ENCODE measurements at places on chromosomes 1 and 21. TPM values are rescaled to one million over a fixed set of nuclear protein-coding genes. Genes with fewer than 3 reads are reported as not detected.

Gene CHIA
- total RNA-seq: not detected

Gene IGSF9
- total RNA-seq: not detected

Gene VASH2
- total RNA-seq: 0.11 TPM

Gene ZNF683
- total RNA-seq: not detected

Gene SELE
- not detected for total RNA-seq

Gene HSD3B1
- not detected for total RNA-seq

Gene RUNX3
- total RNA-seq: 202 TPM

Gene PLPP3
- total RNA-seq: not detected

Gene CCDC27
- total RNA-seq: not detected

Gene MYCL
- total RNA-seq: 0.08 TPM

DNA sequence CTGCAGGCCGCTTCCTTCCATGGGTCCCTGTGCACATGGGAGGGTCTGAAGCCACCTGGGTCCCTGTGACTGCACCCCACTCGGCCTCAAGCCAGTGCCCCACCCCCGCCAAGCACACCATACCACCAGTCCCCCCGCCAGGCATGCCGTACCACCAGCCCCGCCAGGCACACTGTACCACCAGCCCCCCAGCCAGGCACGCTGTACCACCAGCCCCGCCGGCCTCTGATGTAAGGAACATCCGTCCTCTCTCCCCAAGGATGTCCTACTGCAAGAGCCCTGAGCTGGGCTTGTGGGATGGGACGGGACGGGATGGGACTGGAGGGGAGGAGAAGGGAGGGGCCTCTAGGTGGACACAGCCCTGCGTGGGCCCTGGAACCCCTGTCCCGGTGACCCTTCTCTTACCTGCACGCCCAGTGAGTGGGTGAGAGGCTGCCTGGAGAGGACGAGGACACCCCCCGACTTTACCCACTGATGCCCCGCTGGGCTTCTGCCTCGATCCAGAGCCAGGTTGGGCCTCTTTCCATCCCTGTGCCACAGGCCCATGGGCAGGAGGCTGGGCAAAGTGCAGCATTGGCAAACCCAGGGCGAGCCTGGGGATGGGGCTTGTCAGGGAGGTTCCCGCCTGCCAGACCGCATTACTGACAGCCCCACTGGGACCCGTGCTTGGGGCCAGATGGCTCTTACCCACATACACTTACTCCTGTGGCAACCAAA lies 40.8 kb upstream of the COL6A1 start:
- no peak for DNase-seq
- no peaks in the 10 kb centered on the region for H3K36me3 ChIP-seq
- no peak overlapping the region for H3K27ac ChIP-seq
- no peaks in the 10 kb centered on the region for H3K4me1 ChIP-seq
- H3K27me3 ChIP-seq: no peaks in the 10 kb centered on the region

GRCh38 chr1:233972951-233973635 lies 68.6 kb downstream of the SLC35F3 start:
- H3K4me3 ChIP-seq: no peak overlapping the region
- no peaks in the 10 kb centered on the region for H3K4me1 ChIP-seq
- H3K27ac ChIP-seq: no peak overlapping the region
- no peaks in the 10 kb centered on the region for H3K36me3 ChIP-seq

DNA sequence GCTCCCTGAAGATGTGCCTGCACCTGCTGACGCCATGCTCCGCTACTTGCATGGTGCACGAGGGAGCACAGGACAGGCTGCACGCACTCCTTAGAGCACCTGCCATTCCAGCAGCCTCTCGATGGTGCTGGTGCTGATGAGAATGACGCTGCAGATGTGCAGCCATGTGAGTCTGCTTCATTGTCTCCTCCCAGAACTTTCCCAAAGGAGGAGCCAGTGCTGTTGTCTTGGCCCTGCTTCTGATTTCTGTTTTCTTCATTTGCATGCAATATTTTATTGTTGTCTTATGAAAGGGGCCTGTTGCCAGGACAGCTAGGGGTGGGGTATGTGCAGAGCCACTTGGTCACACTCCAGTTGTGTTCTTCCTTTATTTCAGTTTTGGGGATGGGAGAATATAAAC lies 70.1 kb downstream of the PCBP3 start:
- H3K36me3 ChIP-seq: no peaks in the 10 kb centered on the region
- H3K4me3 ChIP-seq: no peak overlapping the region
- no peak overlapping the region for H3K27ac ChIP-seq
- H3K4me1 ChIP-seq: no peaks in the 10 kb centered on the region
- no peaks in the 10 kb centered on the region for H3K27me3 ChIP-seq

DNA sequence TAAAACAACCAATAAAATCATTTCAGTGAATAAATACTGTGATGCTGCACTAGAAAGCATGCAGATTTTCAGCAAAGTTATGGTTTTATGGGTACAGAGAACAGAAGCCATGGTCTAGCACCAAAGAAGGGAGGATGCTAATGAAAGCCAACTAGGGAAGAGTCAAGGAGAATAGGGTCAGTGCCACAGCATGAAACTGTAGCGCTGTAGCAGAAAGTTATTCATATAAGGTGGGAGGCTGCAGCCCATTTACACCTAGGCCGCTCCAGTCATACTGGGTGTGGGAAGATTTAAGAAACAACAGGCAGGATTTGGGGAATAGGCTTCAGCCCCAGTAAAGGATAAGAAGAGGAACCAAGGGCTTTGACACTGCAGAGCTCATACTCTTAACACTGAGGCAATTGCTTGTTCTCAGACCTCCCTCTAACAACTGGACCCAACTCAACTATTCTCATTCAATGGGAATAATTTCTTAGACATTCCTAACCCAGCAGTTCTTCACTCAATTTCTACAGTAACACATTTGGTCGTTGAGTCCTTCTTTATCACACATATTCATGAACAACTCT lies 4.4 kb downstream of the IFI16 start:
- H3K27me3 ChIP-seq: no peaks in the 10 kb centered on the region
- H3K36me3 ChIP-seq: peaks cover 48% of the 10 kb centered on the region
- DNase-seq: no peak
- H3K4me3 ChIP-seq: peak overlapping the region; percentile 69
- peaks cover 42% of the 10 kb centered on the region for H3K4me1 ChIP-seq

GRCh38 chr1:232969799-232970198 lies 19.4 kb downstream of the NTPCR start:
- peaks cover 61% of the 10 kb centered on the region for H3K36me3 ChIP-seq
- no peak for DNase-seq
- H3K27me3 ChIP-seq: no peaks in the 10 kb centered on the region
- peaks cover 4% of the 10 kb centered on the region for H3K4me1 ChIP-seq
- H3K4me3 ChIP-seq: no peak overlapping the region
- no peak overlapping the region for H3K27ac ChIP-seq

DNA sequence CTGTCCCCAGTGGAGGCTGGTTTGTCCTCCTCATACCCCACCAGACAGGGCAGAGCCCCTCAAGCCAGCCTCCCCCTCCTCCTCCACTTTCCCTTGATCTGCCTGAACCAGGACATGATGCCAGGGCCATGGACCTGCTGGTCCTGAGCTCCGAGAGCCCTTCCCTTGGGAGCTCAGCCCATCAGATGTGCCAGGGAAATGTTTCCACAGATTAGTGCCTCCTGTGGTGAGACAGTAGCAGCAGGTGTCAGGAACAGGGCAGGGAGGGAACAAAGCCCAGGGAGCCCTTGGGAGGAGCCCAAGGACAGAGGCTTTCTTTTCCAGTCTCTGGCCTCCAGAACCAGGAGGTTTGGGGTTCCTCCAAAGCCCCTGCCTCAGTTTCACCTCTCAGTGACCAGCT lies 14.6 kb upstream of the SLC41A1 start:
- peaks cover 5% of the 10 kb centered on the region for H3K4me1 ChIP-seq
- no peak for DNase-seq
- no peaks in the 10 kb centered on the region for H3K36me3 ChIP-seq
- no peaks in the 10 kb centered on the region for H3K27me3 ChIP-seq

DNA sequence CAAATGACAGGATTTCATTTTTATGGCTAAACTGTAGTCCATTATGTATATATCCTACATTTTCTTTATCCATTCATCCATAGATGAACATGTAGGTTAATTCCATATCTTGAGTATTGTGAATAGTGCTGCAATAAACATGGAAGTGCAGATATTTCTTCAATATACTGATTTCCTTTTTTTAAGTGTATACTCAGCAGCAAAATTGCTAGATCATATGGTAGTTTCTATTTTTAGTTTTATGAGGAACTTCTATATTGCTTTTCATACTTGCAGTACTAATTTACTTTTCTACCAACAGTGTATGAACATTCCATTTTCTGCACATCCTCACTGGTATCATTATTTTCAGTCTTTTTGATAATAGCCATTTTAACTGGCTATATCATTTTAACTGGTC lies 30.1 kb downstream of the OR10J5 start:
- no peaks in the 10 kb centered on the region for H3K36me3 ChIP-seq
- H3K4me3 ChIP-seq: no peak overlapping the region
- H3K27me3 ChIP-seq: no peaks in the 10 kb centered on the region
- no peak for DNase-seq

DNA sequence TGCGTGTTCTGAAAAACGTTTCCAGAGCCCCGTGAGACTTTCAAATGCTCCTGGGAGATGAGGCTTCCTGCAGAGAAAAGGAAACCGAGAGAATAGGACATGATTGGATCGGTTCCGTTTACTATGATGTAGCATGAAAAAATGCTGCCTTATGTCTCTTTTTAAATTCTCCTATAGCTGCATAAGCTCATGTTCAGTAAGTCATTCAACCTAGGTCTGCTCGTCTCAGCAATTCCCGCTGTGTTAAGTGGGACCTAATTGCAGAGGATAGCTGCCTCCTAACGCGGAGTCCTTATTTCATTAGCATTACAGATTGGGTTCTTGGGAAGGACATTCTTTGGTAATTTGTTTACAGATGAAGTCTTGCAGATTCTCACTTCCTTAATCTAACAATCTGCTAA lies 165.3 kb downstream of the GALNT2 start:
- H3K4me1 ChIP-seq: no peaks in the 10 kb centered on the region
- peaks cover 5% of the 10 kb centered on the region for H3K36me3 ChIP-seq
- no peak overlapping the region for H3K4me3 ChIP-seq
- H3K27me3 ChIP-seq: no peaks in the 10 kb centered on the region

GRCh38 chr1:198641966-198642668 lies 3.3 kb downstream of the PTPRC start:
- peaks cover 51% of the 10 kb centered on the region for H3K36me3 ChIP-seq
- H3K4me3 ChIP-seq: peak overlapping the region; percentile 79
- peaks cover 1% of the 10 kb centered on the region for H3K4me1 ChIP-seq
- no peak for DNase-seq

DNA sequence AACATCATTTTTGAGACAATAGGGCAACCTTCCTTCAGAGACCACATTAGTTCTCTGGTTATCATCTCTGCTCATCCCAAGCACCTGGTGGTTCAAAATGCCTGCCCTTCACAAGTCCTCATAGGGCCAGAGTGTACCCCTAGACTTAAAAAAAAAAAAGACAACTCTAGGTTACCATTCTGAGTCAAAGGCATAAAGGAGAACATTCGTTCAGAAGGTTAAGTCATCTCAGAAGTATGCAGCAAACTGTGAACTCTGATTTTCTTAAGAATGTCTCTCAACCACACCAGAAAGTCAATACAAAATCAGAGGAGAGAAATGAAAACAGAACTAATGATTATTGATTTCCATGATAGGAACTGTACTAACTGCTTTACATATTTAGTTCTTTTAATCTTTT lies 9.2 kb upstream of the BEND5 start:
- DNase-seq: no peak
- H3K4me1 ChIP-seq: no peaks in the 10 kb centered on the region
- no peaks in the 10 kb centered on the region for H3K27me3 ChIP-seq
- no peak overlapping the region for H3K4me3 ChIP-seq
- H3K27ac ChIP-seq: no peak overlapping the region

DNA sequence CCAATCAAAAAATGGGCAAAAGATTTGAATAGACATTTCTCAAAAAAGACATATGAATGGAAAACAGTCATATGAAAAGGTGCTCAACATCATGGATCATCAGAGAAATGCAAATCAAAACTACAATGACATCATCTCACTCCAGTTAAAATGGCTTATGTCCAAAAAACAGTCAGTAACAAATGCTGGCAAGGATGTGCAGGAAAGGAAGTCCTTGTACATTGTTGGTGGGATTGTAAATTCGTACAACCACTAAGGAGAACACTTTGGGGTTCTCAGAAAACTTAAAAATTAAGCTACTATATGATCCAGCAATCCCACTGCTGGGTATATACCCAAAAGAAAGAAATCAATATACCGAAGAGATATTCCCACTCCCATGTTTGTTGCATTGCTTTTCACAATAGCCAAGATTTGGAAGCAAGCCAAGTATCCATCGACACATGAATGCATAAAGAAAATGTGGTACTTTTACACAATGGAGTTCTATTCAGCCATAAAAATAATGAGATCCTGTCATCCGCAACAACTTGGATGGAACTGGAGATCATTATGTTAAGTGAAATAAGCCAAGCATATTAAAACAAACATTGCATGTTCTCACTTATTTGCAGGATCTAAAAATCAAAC lies 17.9 kb downstream of the GBP5 start:
- DNase-seq: no peak
- H3K4me1 ChIP-seq: peaks cover 7% of the 10 kb centered on the region
- no peaks in the 10 kb centered on the region for H3K36me3 ChIP-seq
- H3K27ac ChIP-seq: no peak overlapping the region

- no peaks in the 10 kb centered on the region for H3K36me3 ChIP-seq
Observed at GRCh38 chr1:218930000-218930399, 243.7 kb upstream of the LYPLAL1 start.

GRCh38 chr1:62057641-62058290 lies 136.9 kb upstream of the L1TD1 start:
- H3K27ac ChIP-seq: no peak overlapping the region
- no peak overlapping the region for H3K4me3 ChIP-seq
- no peaks in the 10 kb centered on the region for H3K4me1 ChIP-seq
- no peaks in the 10 kb centered on the region for H3K27me3 ChIP-seq
- H3K36me3 ChIP-seq: peaks cover 11% of the 10 kb centered on the region

- H3K27ac ChIP-seq: no peak overlapping the region
- H3K4me1 ChIP-seq: no peaks in the 10 kb centered on the region
- H3K36me3 ChIP-seq: no peaks in the 10 kb centered on the region
- H3K4me3 ChIP-seq: no peak overlapping the region
- no peak for DNase-seq
Observed at GRCh38 chr1:226029093-226029496, 30.0 kb upstream of the SDE2 start.

DNA sequence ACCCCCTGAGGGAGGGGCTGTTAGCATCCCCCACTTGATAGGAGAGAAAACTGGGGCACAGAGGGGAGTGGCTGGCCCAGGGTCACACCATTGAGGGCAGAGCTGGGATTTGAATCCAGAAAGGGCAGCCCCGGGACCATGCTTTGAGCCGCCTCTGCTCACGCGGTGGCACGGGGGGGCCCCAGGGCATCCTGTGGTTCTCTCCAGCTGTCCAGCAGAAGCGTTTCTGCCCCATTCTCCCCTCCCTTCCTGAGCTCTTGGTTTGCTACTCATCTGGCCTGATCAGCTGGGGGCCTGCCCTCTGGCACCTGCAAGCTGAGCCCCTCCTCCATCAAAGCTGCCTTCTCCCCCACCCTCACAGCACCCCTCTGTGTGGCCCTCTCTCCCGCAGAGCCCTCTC lies 37.5 kb downstream of the FBXO2 start:
- no peak overlapping the region for H3K27ac ChIP-seq
- peaks cover 3% of the 10 kb centered on the region for H3K27me3 ChIP-seq
- H3K36me3 ChIP-seq: no peaks in the 10 kb centered on the region
- no peak overlapping the region for H3K4me3 ChIP-seq
- DNase-seq: no peak
